Stimulated activated CD4-positive, alpha-beta T cell treated with anti-CD3 and anti-CD28 coated beads, Interleukin-2, amount 100 ng/mL, for 48 hours (primary cell): ENCODE measurements at places on chromosomes 2 and 18.

DNA sequence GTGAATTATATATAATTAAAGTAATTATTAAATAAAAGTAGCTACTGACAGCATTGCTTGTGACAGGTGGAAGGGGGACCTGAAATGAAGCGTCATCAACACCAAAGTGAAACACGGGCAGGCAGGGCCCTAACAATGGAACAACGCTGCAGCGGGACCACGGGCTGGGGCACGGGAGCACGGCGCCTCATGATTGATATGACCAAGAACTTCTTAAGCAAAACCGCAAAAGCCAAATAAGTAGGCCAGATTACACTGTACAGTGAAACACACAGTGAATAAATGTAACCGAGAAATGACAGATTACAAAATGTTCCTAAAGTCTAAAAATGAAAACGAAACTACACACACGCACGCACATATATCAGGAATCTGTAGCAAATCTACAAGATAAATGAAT is 81.4 kb downstream of the SNTG2 start:
- peak; percentile 10 for DNase-seq

GRCh38 chr2:46847726-46848412 is 67.7 kb downstream of the MCFD2 start:
- DNase-seq, result no peak

GRCh38 chr2:128630974-128631697 is 312.5 kb upstream of the HS6ST1 start:
- DNase-seq, result no peak

- no peak for DNase-seq
These were observed 46.3 kb downstream of the RTN4 start for GRCh38 chr2:55003706-55004639.

DNA sequence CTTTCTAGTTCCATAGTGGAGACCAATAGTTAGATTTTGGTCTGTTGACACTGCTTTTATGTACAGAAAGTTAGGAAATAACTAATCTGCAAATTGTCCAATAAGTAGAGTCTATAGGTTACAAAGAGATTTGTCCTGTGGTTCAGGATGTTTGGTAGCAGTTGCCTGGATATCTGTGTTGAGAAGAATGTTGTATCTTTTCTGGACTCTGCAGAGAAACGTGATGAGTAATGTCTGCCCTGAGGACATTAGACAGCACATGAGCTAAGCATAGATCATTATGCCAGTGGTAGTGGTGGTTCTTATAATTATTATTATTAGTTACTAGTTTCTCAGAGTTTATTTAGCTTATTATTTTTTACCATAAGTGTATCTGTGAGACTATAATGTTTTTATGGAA is 65.8 kb downstream of the ANKRD62 start:
- no peak for DNase-seq

DNA sequence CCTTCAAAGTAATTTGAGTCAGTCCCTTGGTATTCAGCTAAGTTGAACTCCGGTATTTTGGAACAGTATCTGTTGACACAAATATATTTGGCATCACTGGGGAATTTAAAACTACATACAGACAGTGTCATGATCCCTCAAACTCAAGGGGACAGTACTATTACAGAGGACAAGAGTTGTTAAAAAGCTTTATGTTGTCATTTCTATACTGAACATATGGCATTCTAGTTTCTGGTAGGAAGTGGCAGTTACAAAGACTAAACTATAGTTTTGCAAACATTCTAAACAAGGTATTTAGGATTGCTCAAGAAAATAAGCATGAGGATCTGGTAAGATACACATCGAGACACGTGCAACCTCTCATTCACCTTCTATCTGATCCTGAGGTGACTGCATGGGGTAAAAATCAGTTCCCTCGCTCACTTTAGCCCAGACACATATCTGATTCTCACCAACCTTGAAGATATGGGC is 16.6 kb upstream of the CCNYL1 start:
- no peak for DNase-seq

- no peak for DNase-seq
These were observed 60.4 kb downstream of the SETBP1 start for GRCh38 chr18:44741085-44741484.

- DNase-seq, result peak; percentile 42
These were observed 472 bp downstream of the SLC20A1 start for GRCh38 chr2:112646102-112646719.

- no peak for DNase-seq
These were observed 475.6 kb upstream of the ZEB2 start for GRCh38 chr2:144995482-144995881.

DNA sequence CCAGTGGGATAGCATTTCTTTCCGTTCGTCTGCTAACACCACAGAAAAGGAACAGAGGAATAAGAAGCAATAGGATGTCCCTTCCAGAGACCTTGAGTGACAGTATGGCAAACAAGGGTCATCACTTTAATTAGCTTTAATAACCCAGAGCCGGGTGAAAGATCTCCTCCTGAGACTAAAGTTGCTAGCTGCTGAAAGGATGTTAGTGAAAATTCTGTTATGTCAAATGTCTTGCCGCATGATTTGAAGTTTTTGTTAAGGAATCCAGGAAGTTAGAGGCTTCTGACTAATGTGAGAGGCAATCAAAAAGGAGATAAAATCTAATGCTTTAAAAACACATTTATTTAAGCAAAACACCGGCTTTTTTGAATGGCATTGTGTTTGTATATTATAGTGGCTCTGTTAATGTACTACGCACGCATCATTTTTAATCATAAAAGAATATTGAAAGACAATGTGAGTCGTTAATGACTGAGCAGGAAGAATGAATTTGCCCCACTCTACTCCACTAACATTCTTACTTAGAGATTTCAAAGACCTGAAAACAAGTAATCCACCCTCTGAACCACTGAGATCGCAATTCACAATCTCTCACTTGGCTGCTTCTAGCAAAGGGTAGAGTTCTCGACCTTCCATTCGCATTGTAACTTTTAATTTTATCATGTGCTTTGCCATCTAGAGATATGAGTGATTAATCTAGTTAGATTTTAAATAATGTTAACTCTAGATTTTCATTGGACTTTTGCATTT is 536.6 kb downstream of the LRRTM4 start:
- DNase-seq, result no peak

DNA sequence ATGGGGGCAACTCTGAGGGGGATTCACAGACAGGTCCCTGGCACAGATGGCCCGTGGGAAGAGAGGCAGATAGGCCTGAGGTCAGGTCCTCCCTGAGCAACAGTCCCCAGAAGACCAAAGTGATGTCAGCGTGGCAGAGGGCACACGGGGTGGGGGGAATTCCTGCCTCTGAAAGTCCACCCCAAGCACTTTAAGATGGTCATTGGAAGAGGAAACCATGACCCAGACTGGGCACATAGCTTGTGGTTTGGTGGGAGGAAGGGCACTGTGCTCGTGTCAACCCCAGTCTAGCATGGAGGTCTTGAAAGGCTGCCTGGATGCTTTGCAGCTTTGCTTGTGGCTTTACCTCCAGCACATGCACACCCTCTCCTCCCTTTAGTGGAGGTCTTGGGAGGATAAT is 38.0 kb upstream of the SIX2 start:
- no peak for DNase-seq

DNA sequence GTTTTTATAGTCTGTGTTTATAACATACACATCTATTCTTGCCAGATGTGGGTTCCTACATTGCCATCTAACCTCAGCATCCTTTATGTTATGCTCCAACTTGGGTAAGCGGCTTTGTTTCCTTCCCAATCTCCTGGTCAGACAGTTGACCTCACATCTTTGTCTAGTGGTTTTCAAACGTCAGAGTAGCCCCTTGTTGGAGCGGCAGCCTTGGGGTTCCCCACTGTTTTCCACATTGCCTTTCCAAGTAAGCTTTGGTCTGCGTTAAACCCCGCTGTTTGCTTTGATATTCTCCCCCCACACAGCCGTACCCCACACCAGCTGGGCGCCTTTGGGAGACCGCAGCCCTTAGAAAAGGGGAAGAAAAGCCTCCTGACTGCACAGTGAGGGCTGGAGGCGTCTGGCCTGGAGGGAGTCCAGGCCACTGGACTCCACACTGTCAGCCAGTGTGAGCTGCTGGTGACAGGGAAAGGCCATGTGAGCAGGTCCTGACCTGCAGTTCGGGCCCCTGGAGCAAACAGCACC is 83.3 kb downstream of the MALT1 start:
- no peak for DNase-seq

DNA sequence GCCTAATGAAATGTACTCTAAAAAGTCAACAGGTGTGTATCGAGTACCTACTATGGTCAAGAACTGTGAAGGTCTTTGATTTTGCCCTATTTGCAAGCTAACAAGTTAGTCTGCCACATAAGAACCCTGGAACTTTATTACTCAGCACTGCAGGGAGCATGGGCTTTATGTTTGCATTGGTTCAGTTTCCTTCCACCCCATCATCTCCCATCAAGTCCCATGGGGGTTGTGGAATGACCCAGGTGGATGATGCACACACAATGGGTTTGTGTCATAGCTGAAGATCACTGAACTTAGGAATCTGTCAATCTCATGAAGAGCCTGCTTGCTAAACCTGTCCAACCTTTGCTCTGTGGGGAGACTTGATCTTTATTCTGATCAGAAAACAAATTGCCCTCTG is 265.5 kb downstream of the RPRM start:
- no peak for DNase-seq

- DNase-seq, result no peak
These were observed 271.2 kb downstream of the EN1 start for GRCh38 chr2:118576109-118576855.

GRCh38 chr2:42309366-42309765 is 51.7 kb downstream of the COX7A2L start:
- no peak for DNase-seq

GRCh38 chr2:217357886-217358620 is 498.2 kb upstream of the TNP1 start:
- no peak for DNase-seq

- no peak for DNase-seq
These were observed 4.3 kb upstream of the TP53I3 start for GRCh38 chr2:24088821-24089359.

DNA sequence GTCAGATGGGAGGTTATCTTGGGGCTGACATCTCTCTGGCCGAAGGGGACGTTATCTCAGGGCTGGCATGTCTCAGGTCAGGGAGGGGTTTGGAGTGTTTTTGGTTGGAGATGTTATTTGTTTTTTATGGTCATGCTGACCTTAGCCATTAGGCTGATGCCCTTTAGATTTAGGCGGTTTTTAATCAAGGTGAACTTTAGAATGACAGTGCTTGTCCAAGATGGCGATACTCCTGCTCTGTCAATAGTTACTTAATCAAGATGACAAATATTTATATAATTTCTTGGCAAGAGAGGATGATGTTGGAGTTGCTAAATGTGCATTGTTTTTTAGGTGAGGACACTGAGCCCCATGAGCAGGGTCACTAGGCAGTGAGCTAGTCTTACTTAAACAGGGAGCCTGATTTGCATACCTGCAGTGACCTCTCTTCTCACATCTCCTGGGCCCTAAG is 34.5 kb downstream of the MERTK start:
- no peak for DNase-seq

DNA sequence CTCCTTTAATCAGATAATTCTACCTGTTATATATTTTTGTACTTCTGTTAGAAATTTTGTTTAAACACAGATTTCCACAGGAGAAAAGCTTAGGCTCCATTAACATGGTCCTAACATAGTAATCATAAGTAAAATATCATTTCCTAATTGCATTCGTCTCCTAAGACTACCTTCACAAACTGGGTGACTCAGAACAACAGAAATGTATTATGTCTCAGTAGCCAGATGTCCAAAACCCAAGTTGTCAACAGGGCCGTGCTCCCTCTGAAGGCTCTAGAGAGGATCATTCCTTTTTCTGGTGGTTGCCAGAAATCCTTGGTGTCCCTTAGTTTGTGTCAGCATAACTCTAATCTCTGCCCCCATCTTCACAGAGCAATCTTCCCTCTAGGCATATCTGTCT is 5.4 kb downstream of the FBXO15 start:
- DNase-seq, result no peak
